ENCODE measurements at places on chromosomes 16 and 17.

DNA sequence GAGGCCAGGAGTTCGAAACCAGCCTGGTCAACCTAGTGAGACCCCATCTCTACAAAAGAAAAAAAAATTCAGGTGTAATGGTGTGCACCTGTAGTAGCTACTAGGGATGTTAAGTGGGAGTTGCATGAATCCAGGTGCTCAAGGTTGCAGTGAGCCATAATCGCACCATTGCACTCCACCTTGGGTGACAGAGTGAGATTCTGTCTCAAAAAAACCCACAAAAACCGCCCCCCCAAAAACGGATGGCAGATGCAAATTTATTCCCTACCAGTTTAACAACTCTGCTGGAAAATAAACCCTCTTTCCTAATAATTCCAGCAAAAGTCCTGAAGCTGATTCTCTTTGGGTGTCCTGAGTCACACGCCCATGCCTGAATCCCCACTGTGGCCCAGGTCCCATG is 140.3 kb downstream of the PRKCB start:
- no peak for DNase-seq

DNA sequence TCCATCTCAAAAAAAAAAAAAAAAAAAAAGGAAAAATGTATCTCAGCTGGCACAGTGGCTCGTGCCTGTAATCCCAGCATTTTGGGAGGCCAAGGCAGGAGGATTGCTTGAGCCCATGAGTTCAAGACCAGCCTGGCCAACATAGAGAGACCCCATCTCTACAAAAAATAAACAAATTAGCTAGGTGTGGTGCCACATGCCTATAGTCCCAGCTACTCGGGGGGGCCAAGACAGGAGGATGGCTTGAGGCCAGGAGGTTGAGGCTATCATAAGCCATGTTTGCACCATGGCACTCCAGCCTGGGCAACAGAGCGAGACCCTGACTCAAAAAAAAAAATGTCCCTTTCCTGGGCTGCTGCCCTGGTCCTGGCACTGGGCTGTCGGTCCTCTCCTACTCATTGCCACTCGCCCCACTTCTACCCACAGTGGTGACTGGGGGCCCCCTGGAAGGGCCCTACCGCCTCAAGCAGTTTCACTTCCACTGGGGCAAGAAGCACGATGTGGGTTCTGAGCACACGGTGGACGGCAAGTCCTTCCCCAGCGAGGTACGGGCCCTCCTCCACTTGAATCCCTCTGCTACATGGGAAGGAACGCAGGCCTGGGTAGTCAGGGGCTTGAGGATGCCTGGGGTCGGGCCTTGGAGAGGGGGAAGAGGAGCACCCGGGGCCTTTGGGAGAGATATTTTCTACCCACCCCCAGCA is 6.1 kb downstream of the CA7 start:
- DNase-seq: no peak

- DNase-seq: no peak
These were observed 76.5 kb downstream of the AATF start for GRCh38 chr17:37025238-37025637.

GRCh38 chr17:8621585-8621984 is 8.9 kb downstream of the MYH10 start:
- no peak for DNase-seq

- DNase-seq: no peak
These were observed 257.6 kb upstream of the SDK2 start for GRCh38 chr17:73901661-73902415.

DNA sequence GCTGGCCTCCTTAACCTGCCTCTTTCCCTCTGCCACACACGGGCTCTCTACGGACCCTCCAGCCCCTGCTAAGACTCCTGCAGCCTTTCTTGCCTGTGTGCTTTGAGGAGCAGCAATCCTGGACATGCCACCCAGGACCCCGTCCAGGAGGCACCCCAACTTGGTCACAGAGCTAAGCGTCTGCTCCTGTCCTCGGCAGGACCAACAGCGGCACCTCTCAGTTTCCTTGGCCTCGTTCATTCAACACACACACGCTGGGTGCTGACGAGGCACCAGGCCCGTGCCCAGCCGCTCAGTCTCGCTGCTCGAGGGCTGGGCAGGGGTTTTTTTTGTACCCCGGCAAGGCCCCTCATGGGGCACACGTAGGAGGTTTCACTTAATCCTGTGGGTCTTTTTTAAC is 15.2 kb downstream of the RPH3AL start:
- DNase-seq: no peak

DNA sequence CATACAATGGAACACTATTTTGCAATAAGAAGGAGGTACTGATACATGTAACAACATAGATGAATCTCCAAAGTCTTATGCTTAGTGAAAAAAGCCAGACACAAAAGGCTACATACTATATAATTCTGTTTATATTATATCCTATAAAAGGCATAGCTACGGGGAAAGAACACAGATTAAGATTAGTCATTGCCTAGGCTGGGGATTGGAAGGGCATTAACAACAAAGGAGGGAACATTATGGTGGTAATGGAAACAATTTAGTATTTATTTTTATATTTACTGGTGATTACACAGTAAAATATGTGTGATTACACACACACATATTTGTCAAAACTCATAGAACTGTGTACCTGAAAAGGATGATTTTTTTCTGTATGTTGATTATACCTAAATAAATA is 278.1 kb downstream of the ZFHX3 start:
- DNase-seq: no peak

DNA sequence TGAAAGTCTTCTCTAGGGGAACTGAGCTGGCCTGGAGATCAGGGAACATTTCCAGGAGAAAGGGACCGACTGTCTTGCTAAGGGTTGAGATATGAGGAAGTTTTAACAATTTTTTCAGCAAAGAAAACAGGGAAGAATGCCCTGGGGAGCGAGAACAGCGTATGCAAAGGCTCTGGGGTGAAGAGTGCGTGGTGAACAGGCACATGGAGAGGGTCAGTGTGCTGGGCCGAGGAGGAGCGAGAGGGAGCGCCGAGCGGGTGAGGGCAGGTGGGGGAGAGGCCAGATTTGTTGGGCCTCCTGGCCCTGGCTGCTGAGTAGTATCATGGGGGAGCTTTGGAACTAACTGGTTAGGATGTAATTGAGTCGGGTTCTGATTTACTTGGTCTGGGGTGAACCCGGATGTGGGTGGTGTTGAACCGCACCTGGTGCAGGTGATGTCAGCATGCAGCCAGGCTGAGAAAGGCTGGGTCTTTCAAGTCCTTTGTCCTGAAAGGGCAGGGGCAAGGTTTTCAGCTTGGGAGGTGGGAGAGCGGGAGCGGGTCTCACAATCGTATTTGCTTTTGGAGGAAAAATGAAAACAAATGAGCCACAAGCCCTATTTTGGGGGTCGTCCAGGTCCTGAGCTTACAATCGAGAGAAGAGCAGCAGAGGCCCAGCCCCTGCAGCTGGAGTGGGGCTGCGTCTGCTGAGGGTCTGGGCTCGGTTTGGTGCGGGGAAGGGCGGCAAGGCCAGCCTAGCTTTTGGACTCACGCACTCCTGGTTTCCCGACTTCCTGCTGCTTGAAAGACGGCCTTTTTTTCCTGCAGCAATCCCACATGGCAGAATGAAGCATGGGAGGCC is 11.1 kb upstream of the WFDC1 start:
- no peak for DNase-seq

DNA sequence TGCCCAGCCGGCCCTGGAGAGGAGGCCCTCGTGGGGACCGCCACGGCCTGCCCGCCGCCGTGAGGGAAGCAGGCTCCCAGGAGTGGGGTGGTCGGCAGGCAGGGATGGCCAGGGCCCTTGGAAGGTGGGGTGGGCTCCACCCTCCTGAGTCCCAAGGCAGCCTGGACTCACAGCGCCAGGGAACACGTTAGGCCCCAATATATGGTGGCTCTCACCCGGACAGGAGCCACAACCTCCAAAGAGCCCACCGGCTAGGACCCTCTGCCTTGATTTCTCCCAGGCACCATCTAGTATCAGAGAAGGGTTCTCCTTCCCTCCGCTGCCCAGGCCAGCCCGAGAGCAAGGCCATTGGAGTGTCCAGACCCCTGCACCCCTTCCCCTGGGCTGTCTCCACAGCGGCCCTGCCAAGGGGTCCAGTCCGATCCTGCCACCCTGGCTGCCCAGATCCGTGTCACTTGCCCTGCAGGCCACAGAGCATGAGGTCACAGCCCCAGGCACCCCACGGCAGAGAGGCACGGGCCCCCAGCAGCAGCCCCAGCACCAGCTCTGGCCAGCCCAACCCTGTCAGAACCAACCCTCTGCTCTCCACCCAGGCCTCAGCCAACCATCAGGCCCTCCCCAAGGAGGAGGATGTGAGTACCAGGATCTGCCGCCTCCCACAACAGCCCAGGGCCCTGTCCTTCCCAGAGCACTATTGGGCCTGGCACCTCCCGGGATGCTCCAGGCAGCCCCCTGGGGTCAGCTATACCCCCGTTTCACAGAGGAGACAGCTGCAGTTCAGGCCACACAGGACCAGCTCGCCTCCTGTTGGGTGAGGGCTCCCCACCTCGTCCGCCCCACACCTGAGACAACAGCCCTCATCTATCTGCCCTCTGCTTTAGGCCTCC is 1.1 kb upstream of the AXIN1 start:
- DNase-seq: no peak
